ENCODE measurements at places on chromosomes 16 and 17. TPM values are rescaled to one million over a fixed set of nuclear protein-coding genes. Genes with fewer than 3 reads are reported as not detected.
A peak's percentile ranks its signal among the peaks of the same experiment; 100 is the strongest.

GRCh38 chr16:66188917-66189725 lies 177.4 kb upstream of the CDH5 start:
- H3K36me3 ChIP-seq: no peaks in the 10 kb centered on the region
- DNase-seq: no peak
- no peak overlapping the region for H3K27ac ChIP-seq
- no peak overlapping the region for H3K4me3 ChIP-seq

- H3K36me3 ChIP-seq: peaks cover 79% of the 10 kb centered on the region
- no peaks in the 10 kb centered on the region for H3K27me3 ChIP-seq
- no peak for DNase-seq
- no peak overlapping the region for H3K27ac ChIP-seq
- no peak overlapping the region for H3K4me3 ChIP-seq
These were observed 4.0 kb downstream of the C1QBP start for GRCh38 chr17:5434984-5435383.

GRCh38 chr16:47036201-47036600 lies 62.7 kb upstream of the DNAJA2 start:
- DNase-seq: no peak
- H3K4me3 ChIP-seq: peak overlapping the region; percentile 69

DNA sequence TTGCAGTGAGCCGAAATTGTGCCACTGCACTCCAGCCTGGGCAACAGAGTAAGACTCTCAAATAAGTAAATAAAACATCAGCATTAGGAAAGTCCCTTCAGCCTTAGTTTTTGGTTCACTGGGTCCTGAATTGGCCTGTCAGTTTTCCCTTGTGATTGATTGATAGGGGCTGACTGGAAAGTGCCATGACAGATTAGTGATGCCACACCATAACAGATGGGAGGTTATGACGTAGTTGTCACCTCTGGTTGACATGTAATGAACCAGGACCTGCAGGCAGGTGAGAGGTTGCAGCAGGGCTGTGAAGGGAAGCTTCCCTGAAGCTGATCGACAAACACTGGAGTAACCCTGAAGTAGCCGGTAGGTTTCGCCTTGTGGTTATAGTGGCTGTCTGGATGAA lies 41.8 kb downstream of the CDH3 start:
- no peak overlapping the region for H3K4me3 ChIP-seq
- no peaks in the 10 kb centered on the region for H3K4me1 ChIP-seq
- no peak overlapping the region for H3K27ac ChIP-seq
- H3K27me3 ChIP-seq: no peaks in the 10 kb centered on the region

- no peak overlapping the region for H3K27ac ChIP-seq
- H3K4me3 ChIP-seq: no peak overlapping the region
- H3K4me1 ChIP-seq: peaks cover 19% of the 10 kb centered on the region
- no peak for DNase-seq
- H3K36me3 ChIP-seq: peaks cover 18% of the 10 kb centered on the region
These were observed 5.6 kb downstream of the TMEM11 start for GRCh38 chr17:21208352-21208751.

Gene KCNJ12
- total RNA-seq: not detected

- no peak for DNase-seq
- peaks cover 87% of the 10 kb centered on the region for H3K36me3 ChIP-seq
- H3K27me3 ChIP-seq: no peaks in the 10 kb centered on the region
- H3K27ac ChIP-seq: peak overlapping the region; percentile 89
These were observed 8.4 kb downstream of the GLOD4 start for GRCh38 chr17:773467-774312.

- peaks cover 26% of the 10 kb centered on the region for H3K4me1 ChIP-seq
- no peak for DNase-seq
These were observed 14.8 kb downstream of the SNTB2 start for GRCh38 chr16:69201787-69202186.

DNA sequence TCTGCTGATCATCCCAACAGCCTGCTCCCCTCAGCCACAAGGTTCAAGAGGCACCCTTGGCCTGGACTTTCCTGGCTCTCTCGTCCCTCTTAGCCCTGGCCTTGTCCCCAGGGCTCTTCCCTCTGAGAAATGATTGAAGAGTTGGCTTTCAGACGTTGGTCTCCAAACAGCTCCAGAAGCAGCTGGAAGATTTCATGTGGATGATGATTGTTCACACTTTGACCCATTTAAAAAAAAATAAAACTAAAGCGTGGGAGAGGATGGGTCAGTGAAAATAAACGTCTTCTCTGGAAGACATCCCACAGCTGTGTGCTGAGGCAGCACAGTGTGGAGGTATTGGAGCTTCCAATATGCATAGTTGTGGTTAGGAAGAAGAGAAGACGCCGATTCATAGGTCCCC lies 54.7 kb upstream of the CDH11 start:
- no peaks in the 10 kb centered on the region for H3K4me1 ChIP-seq
- H3K27ac ChIP-seq: no peak overlapping the region
- no peaks in the 10 kb centered on the region for H3K27me3 ChIP-seq
- no peaks in the 10 kb centered on the region for H3K36me3 ChIP-seq
- no peak overlapping the region for H3K4me3 ChIP-seq

- H3K27ac ChIP-seq: peak overlapping the region; percentile 100
- DNase-seq: no peak
- peaks cover 32% of the 10 kb centered on the region for H3K4me1 ChIP-seq
- H3K27me3 ChIP-seq: peaks cover 2% of the 10 kb centered on the region
- H3K4me3 ChIP-seq: peak overlapping the region; percentile 96
These were observed 6.6 kb downstream of the CTF1 start for GRCh38 chr16:30903002-30903401.

- no peak overlapping the region for H3K27ac ChIP-seq
- DNase-seq: no peak
- H3K4me1 ChIP-seq: peaks cover 48% of the 10 kb centered on the region
- H3K4me3 ChIP-seq: no peak overlapping the region
- H3K27me3 ChIP-seq: no peaks in the 10 kb centered on the region
These were observed 65.9 kb downstream of the KSR1 start for GRCh38 chr17:27522028-27522635.

DNA sequence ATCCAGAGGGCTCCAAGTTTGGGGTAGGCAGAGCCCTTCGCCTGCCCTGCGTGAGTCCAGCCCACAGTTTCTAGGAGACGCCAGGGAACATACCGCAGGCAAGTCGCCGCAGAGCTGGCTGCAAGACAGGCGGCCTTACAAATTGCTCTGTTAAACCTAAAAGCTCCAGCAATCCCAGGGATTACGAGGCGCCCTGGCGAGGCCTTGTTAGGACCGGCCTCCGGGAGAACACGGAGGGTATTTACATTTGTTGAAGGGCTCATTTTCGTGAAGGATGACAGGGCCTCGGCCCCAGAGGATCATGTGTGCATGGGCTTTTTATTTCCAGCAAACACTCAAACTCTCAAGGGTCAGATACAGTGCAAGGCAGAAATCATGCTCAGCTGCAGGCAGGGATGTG lies 77.6 kb upstream of the FOXF1 start:
- no peaks in the 10 kb centered on the region for H3K4me1 ChIP-seq
- H3K4me3 ChIP-seq: no peak overlapping the region
- no peaks in the 10 kb centered on the region for H3K27me3 ChIP-seq
- no peak overlapping the region for H3K27ac ChIP-seq
- DNase-seq: no peak

Gene IRX3
- 0.74 TPM for total RNA-seq

- H3K4me1 ChIP-seq: no peaks in the 10 kb centered on the region
- no peak overlapping the region for H3K27ac ChIP-seq
- peaks cover 25% of the 10 kb centered on the region for H3K27me3 ChIP-seq
- DNase-seq: no peak
- H3K36me3 ChIP-seq: no peaks in the 10 kb centered on the region
- no peak overlapping the region for H3K4me3 ChIP-seq
These were observed 248.6 kb downstream of the FOXL1 start for GRCh38 chr16:86826941-86827340.

DNA sequence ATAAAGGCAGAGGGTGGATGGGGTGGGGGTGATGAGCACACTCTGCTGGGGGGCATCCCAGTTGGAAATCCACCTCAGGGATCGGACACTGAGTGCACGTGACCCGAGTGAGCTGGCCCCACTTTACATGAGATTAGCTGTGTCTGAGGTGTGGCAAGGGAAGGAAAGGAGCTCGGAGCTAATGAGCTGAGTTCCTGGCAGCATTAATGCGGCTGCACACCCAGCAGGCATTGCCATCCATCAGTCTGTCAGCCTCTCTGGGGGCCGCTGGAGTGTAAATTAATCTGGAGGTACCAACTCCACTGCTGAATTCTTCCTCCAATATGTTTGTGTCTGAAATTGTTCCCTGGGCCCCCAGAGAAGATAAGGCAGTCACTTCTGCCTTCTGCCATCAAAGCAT lies 65.5 kb downstream of the HS3ST2 start:
- H3K27me3 ChIP-seq: peaks cover 2% of the 10 kb centered on the region
- no peak overlapping the region for H3K4me3 ChIP-seq
- no peaks in the 10 kb centered on the region for H3K36me3 ChIP-seq
- no peaks in the 10 kb centered on the region for H3K4me1 ChIP-seq
- H3K27ac ChIP-seq: no peak overlapping the region
- no peak for DNase-seq

Gene SLC13A2
- not detected for total RNA-seq

- H3K36me3 ChIP-seq: peaks cover 87% of the 10 kb centered on the region
- peak overlapping the region; percentile 2 for H3K4me3 ChIP-seq
- H3K27me3 ChIP-seq: no peaks in the 10 kb centered on the region
- H3K4me1 ChIP-seq: peaks cover 71% of the 10 kb centered on the region
- DNase-seq: no peak
These were observed 6.1 kb downstream of the HAPSTR1 start for GRCh38 chr16:9097266-9098219.

DNA sequence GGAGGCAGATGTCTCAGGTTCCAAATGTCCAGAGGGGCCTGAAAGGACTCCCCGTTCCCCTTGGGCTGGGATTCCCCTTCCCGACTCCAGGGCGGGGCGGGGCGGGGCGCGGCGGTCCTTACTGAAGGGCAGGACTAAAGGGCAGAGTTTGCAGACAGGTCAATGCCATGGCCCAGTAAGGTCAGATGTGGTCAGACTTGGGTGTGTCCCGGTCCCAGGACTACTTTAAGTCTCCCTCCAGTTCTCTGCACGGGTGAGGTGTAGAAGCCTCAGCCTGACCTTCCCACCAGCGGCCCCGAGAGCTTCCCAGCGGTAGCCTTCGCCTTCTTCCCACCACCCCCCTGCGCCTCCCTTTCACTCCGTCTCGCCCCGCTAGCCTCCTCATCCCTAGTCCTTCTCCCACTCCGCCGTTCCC lies 532 bp downstream of the KDM6B start:
- H3K4me1 ChIP-seq: peaks cover 35% of the 10 kb centered on the region
- no peak for DNase-seq
- H3K27ac ChIP-seq: peak overlapping the region; percentile 89
- peak overlapping the region; percentile 91 for H3K4me3 ChIP-seq

- peaks cover 3% of the 10 kb centered on the region for H3K4me1 ChIP-seq
- no peaks in the 10 kb centered on the region for H3K36me3 ChIP-seq
- H3K4me3 ChIP-seq: no peak overlapping the region
- H3K27me3 ChIP-seq: no peaks in the 10 kb centered on the region
- no peak overlapping the region for H3K27ac ChIP-seq
- no peak for DNase-seq
These were observed 120.1 kb downstream of the SLC39A11 start for GRCh38 chr17:72972263-72972951.

GRCh38 chr17:59621771-59622170 lies 2.1 kb downstream of the CLTC start:
- peak overlapping the region; percentile 91 for H3K4me3 ChIP-seq
- H3K27ac ChIP-seq: no peak overlapping the region
- peaks cover 33% of the 10 kb centered on the region for H3K36me3 ChIP-seq
- peaks cover 50% of the 10 kb centered on the region for H3K4me1 ChIP-seq

GRCh38 chr17:16947470-16947869 lies 24.4 kb downstream of the TNFRSF13B start:
- H3K4me3 ChIP-seq: no peak overlapping the region
- no peaks in the 10 kb centered on the region for H3K4me1 ChIP-seq
- DNase-seq: no peak
- H3K27ac ChIP-seq: no peak overlapping the region
- peaks cover 3% of the 10 kb centered on the region for H3K27me3 ChIP-seq

GRCh38 chr16:14448879-14449278 lies 181.2 kb downstream of the PARN start:
- H3K4me3 ChIP-seq: no peak overlapping the region
- DNase-seq: no peak
- no peaks in the 10 kb centered on the region for H3K4me1 ChIP-seq
- no peaks in the 10 kb centered on the region for H3K27me3 ChIP-seq
- H3K27ac ChIP-seq: no peak overlapping the region

DNA sequence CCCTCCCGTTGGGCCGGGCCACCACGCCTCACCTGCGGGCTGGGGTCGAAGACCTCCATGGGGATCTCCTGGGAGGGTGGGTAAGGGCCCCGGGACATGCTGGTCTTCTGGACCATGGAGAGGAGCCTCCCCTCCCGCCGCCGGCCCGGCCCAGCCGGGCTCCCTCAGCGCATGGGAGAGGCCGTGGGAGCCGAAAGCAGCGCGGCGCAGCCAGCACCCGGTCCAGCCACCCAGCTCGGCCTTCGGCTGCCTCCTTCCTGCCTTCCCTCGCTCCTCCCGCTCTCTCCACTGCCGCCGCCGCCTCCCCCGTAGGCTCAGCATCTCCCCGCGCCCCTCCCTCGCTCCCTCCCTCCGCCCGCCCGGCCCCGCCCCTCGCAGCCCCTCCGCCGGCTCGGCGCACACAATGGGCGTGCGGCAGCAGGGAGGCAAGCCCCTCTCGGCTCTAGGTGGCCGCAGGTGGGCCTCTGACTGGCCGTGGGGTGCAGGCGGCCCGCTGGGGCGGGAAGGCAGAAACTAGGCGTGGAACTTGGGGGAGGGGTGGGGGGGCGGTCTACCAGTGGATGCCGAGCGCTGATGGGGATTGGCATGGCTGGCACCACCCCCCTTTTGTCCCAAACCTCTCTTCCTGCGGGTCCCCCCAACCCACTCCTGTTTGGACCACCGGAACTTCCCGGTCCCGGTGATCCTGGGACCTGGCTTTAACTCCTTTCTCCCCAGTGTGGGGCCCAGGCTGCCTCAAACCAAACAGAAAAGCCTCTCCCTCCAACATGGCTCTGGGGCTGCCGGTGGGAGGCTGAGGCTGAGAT lies at the start of gene CACNB1:
TSS of gene CACNB1 (minus strand) at position 290 of the 806 bp plus-strand sequence. CDS start at position 116, 174 bp downstream.
- peak within 1 kb of the TSS; percentile 64 for H3K27ac ChIP-seq
- no peaks in the 10 kb centered on the region for H3K27me3 ChIP-seq
- H3K4me3 ChIP-seq: peak within 1 kb of the TSS; percentile 82
- peak; percentile 66 for DNase-seq
- peaks cover 37% of the 10 kb centered on the region for H3K4me1 ChIP-seq

- H3K27ac ChIP-seq: peak overlapping the region; percentile 1
- peaks cover 10% of the 10 kb centered on the region for H3K27me3 ChIP-seq
- no peak for DNase-seq
- H3K4me1 ChIP-seq: peaks cover 5% of the 10 kb centered on the region
- H3K36me3 ChIP-seq: no peaks in the 10 kb centered on the region
These were observed 4.7 kb downstream of the PDE6G start for GRCh38 chr17:81651692-81652091.

- peaks cover 3% of the 10 kb centered on the region for H3K4me1 ChIP-seq
- H3K36me3 ChIP-seq: no peaks in the 10 kb centered on the region
- H3K27ac ChIP-seq: no peak overlapping the region
- H3K4me3 ChIP-seq: no peak overlapping the region
- no peak for DNase-seq
These were observed 31.0 kb downstream of the MMP15 start for GRCh38 chr16:58056580-58056979.

- DNase-seq: no peak
- H3K4me1 ChIP-seq: peaks cover 6% of the 10 kb centered on the region
- H3K27me3 ChIP-seq: no peaks in the 10 kb centered on the region
- H3K27ac ChIP-seq: no peak overlapping the region
- H3K4me3 ChIP-seq: no peak overlapping the region
- no peaks in the 10 kb centered on the region for H3K36me3 ChIP-seq
These were observed 43.8 kb upstream of the NF1 start for GRCh38 chr17:31050948-31051347.

Gene PPP1R27
- total RNA-seq: not detected

- H3K4me1 ChIP-seq: peaks cover 28% of the 10 kb centered on the region
- no peak for DNase-seq
- peak within 1 kb of the TSS; percentile 98 for H3K4me3 ChIP-seq
- peak within 1 kb of the TSS; percentile 94 for H3K27ac ChIP-seq
- no peaks in the 10 kb centered on the region for H3K27me3 ChIP-seq
- H3K36me3 ChIP-seq: peaks cover 39% of the 10 kb centered on the region
These were observed at the start of gene RNF151 for GRCh38 chr16:1966460-1966859. Gene RNF151, plus strand, starts transcription at chr16:1966856. Its CDS starts 26 bp downstream, at chr16:1966882.

Data from activated T-helper 2 cell treated with anti-CD3 and anti-CD28 coated beads, Interferon-gamma antibody, Interleukin-2, Interleukin-4, amounts not matched to agents 10 μg/mL and 5 μg/mL and 100 μg/mL, durations not matched to agents 14 hours and 24 hours and 36 hours (primary cell).